GM04503 (cell line): ENCODE measurements at places on chromosomes 2 and 18.

GRCh38 chr2:182445391-182445965 lies 18.6 kb upstream of the PDE1A start:
- DNase-seq: no peak

DNA sequence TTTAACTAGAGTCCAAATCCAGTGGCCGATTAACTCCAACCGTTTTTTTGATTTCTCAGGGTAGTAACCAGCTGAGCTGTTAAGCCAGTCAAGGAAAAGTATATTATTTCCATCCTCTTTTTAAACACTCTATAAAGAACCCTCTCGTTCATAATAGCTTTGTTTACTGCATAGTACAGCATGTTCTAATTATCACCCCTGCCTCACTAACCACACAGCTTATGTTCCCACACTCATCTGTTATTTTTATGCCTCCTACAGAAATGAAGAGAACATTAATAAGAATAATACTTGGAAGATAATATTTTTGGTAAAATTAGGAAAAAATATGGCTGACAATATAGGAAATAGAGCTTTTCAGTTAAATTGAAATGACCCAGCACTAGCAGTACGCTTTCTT lies 2132.8 kb upstream of the CELF4 start:
- DNase-seq: no peak

- no peak for DNase-seq
Observed at GRCh38 chr2:207988975-207989374, 36.4 kb downstream of the PLEKHM3 start.

DNA sequence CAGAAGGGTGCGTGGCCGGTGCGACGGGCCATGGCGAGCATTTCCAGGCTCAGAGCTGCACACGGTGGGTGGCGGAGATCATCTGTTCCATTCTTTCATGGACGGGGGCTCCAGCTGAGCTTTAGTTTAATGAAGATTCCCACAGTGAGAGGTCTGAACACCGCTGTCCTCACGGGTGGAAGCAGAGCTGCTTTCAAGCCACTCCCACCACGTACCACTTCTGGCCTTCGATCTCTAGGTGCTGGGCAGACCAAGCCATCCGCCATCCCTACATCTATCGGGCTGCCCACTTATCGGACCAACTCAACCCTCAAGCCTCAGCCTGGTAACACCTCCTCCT lies 18.5 kb downstream of the GPR35 start:
- no peak for DNase-seq

DNA sequence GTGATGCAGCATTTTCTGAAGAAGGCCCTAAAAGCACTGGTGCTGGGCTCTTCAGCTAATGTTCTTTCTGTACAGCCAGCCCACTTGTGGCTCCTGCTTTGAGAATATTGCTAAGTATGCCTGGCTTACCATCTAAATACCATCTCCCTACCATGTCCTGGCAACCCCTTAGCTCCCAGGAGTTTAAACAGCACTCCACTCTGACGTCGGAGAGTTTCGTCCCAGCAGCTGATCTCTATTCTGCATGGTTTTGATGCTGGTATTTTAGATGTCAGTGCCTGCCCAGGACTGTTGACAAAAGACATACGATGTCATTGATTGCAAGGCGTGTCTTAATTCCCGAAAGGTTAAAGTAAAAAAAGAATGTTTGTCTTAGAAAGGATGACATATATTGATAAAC lies 47.0 kb upstream of the AFF3 start:
- no peak for DNase-seq

GRCh38 chr2:138622613-138623012 lies 121.0 kb downstream of the SPOPL start:
- no peak for DNase-seq

- no peak for DNase-seq
Observed at GRCh38 chr2:171852366-171852888, 41.6 kb downstream of the SLC25A12 start.

- DNase-seq: no peak
Observed at GRCh38 chr2:195382186-195382585, 274.8 kb upstream of the SLC39A10 start.

- DNase-seq: no peak
Observed at GRCh38 chr2:158677542-158677941, 117.6 kb upstream of the DAPL1 start.

DNA sequence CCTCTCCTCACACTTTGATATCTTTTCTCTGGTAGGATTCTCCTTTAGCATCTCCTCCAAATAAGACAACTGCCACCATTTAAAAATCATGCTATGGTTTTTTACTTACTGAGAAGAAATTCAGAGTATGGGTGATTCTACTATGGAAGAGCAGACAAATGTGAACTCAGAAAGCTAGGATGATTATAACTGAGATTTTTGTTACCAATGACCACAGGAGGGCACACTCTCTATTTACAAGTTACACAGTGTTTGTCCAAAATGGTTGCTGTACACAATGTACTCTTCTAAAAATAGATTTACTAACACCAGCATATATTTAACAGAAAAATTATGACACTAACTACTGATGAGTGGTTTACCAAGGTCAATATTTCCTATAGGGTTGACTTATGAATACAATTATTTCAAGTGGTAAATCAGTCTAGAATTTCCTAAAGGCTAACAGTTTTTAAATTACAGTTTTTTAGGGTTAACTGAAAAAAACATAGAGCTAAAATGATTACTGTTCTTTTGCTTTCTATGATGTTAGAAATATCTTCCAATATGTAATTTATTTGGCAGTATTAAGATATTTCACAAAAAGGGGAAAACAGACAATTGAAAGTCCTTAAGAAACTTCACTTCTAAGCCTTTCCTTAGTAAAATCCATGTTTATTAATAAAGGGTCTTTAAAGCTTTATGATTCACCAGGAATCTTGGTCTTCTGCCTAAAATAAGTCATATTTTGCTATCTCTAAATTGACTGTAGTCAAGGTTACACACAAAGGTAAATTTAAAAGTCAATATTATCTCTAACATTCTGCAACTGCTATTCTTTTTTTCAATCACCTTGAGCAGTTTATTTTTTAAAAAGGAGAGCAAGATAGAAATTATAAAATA lies 57.2 kb downstream of the MAP4K3 start:
- DNase-seq: peak; percentile 16

GRCh38 chr2:62919041-62919440 lies 131.6 kb upstream of the OTX1 start:
- DNase-seq: no peak

GRCh38 chr2:63876311-63876710 lies 34.6 kb downstream of the UGP2 start:
- no peak for DNase-seq

GRCh38 chr2:190677255-190677654 lies 28.4 kb downstream of the NAB1 start:
- DNase-seq: no peak

- DNase-seq: no peak
Observed at GRCh38 chr18:42339372-42339771, 384.3 kb downstream of the PIK3C3 start.

DNA sequence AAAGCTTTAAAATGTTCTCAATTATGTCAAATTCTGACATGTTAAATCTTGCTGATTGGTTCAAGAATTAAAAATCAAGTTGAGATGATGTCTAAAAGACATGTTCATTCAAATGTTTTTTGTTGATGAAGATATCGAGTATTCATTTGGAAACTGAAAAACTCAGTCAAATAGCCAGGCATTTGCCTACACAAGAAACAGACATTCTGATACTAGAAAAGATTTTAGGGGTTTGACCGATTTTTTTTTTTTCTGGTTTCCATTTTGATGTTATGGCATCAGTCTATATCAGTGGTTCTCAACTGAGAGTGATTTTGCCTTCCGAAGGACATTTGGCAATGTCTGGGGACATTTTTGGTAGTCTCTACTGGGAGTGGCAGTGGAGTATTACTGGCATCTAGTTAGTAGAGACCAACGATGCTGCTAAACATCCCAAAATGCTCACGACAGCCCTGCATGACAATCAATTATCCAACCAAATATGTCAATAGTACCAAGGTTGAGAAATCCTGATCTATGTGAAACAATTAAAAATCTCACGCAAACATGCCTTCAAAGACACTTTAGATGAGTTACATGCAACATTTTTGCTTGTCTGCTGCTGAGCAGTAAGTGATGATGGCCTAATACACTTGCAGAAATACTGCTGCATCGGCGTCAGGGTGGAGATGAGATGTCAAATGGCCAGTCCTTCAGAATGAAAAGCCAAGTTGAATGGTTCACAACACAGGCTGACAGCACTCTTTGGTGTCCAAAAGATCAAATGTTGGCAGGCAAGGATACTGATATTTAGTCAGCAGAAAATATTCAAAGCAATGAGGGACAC lies 12.5 kb downstream of the RASGRP3 start:
- DNase-seq: no peak

GRCh38 chr18:22457524-22457923 lies 39.8 kb upstream of the CTAGE1 start:
- DNase-seq: no peak

DNA sequence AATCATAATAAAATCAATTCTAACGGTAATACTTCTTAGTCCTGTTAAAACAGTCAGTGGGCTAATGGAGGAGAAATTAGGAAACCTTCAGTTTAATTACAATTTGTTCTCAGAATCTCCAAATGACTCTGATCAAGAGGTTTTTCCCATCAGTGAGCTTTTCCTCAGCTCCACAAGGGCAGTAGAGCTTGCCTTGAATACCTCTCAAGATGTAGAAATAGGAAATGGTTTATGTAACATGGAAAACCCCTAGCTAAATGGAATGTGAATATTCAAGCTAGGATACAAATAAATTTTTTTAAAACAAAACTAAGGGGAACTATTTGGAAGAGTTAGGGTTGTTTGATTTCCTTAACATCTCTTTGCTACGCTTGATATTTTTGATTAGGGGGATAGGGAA lies 87.5 kb downstream of the PLEKHM3 start:
- DNase-seq: no peak

DNA sequence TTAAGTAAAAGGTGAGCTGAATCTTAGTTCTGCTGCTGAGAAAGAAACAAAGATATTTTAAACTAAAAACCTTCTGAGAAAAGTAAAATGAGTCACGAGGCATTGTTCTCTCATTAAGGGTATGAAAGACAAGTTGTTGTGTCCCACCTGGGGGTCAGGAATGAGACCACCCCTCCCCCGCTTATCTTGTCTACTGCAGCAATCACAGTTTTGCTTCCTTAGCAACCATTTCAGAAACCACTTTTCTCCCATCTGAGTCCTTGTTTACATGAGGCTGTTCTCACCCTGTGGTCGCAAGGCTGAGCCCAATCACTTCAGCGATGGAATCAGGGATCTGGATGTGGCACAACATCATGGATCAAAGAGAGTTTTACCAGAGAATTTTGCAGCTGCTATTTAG lies 377.6 kb upstream of the NETO1 start:
- DNase-seq: no peak

GRCh38 chr18:2968606-2969005 lies 44.3 kb downstream of the LPIN2 start:
- no peak for DNase-seq
